ENCODE measurements at places on chromosomes 16 and 17.

GRCh38 chr16:67833030-67833414, 9.1 kb upstream of the THAP11 start:
- DNase-seq: peak; percentile 38

DNA sequence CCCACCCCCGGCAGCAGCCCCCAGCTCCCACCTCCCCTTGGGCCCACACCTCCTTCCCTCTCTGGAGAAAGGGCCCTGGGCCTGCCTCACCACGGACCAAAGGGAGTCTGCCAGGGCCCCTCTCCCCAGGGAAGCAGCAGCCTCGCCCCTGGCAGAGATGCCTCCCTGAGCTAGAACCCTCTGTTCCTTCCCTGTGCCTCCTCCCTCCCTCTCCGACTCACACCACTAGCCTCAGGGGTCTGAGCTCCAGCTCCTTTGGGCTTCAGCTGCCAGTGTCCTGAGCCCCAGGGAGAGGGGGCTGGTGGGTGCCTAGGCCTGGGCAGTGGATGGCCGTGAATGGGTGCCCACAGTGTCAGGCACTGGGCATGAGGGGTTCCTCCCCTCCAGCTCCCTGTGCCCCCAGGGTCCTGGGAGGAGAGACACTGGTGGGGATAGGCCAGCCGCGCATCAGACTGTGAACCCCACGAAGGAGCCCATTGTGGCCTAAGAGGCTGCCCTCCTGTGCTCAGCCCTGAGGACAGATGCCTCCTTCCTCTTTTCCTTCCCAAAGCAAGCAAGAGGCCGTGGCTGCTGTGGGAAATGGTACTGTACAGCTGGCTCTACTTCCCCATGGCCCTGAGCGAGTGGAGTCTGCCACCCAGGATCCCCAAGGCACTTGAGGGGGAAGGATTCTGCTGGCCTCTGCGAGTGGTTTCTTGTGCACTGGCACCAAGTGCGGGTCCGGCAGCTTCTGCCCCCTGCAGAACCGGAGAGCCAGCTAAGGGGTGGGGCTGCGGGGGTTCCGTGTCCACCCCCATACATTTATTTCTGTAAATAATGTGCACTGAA, 20.7 kb downstream of the MMP15 start:
- no peak for DNase-seq

DNA sequence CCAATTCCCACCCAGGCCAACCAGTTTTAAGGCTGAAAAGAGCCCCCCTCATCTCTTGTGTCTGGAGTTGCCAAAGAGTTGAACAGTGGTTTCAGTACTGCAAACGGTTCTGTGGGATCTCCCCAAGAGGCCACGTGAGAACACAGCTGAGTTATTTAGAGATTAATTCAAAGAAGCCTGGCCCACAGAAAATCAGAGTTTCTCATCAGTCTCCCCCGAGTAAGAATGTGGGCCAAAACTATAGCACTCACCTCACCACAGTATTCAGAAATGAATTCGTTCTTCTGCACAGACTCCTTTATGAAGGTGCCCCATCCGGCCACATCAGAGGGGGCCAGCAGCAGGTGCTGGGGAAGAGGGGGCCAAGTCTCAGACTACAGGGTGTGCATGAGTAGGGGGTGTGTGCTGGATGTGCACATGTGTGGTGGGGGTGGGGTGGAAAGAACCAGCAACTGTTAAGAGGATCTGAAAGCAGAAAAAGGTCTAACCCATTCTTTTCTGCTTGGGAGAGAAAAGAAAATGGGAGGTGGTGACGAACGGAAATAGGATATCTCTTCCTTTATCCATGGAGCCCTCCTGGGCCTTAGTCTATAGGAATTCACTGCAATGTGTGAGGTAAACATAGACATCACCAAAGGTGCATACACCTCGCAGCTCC, 22.6 kb downstream of the CNTNAP1 start:
- DNase-seq: no peak

- DNase-seq: no peak
Measured at GRCh38 chr17:66944351-66945146, 20.0 kb upstream of the CACNG4 start.

DNA sequence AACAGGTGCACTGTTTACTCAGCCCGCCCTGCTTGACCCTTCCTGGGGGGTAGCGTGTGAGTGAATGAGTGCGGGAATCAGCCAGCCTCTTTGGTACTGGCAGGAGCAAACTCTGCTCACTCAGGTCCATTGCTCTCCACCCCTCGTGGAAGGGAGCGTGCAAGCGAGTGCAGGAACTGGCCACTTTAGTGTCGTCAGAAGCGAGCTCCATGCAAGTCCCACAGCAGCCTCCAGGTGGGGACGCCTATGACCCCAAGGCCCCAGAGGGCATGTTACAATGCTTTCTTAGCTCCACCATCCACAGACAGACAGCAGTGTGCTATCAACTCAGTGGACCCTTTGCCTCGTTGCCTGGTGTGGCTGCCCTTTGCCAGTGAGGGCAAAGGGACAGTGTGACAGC, 1025.1 kb upstream of the CDH8 start:
- no peak for DNase-seq

- no peak for DNase-seq
Measured at GRCh38 chr17:44380767-44381166, 8.7 kb downstream of the ITGA2B start.

GRCh38 chr17:68461589-68461988, 4.3 kb upstream of the WIPI1 start:
- no peak for DNase-seq

All from MCF 10A (cell line).